Neural crest cell (in vitro differentiated cells): ENCODE measurements at places on chromosomes 2 and 18. TPM values are rescaled to one million over a fixed set of nuclear protein-coding genes. Genes with fewer than 3 reads are reported as not detected.

DNA sequence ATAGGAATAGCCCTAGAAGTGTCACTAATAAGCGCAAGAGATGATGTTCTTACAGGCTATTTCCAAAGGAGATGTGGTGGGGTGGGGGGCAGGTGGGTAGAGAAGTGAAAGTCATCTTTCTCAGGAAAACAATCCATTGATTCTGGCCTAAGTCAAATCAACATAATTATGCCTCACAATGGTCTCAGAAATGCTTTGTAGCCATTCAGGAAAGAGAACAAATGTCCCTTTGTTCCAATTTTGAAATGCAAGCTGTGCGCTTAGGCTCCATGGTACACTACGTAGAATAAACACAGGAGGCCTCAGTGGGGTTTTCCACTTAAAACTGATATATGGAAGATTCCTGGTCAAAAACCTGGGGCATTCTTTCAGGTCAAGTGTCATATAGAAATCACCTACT, 529.9 kb upstream of the KLHL29 start:
- H3K4me3 ChIP-seq, result no peak overlapping the region
- no peak for DNase-seq
- peaks cover 3% of the 10 kb centered on the region for H3K36me3 ChIP-seq
- peaks cover 18% of the 10 kb centered on the region for H3K4me1 ChIP-seq

DNA sequence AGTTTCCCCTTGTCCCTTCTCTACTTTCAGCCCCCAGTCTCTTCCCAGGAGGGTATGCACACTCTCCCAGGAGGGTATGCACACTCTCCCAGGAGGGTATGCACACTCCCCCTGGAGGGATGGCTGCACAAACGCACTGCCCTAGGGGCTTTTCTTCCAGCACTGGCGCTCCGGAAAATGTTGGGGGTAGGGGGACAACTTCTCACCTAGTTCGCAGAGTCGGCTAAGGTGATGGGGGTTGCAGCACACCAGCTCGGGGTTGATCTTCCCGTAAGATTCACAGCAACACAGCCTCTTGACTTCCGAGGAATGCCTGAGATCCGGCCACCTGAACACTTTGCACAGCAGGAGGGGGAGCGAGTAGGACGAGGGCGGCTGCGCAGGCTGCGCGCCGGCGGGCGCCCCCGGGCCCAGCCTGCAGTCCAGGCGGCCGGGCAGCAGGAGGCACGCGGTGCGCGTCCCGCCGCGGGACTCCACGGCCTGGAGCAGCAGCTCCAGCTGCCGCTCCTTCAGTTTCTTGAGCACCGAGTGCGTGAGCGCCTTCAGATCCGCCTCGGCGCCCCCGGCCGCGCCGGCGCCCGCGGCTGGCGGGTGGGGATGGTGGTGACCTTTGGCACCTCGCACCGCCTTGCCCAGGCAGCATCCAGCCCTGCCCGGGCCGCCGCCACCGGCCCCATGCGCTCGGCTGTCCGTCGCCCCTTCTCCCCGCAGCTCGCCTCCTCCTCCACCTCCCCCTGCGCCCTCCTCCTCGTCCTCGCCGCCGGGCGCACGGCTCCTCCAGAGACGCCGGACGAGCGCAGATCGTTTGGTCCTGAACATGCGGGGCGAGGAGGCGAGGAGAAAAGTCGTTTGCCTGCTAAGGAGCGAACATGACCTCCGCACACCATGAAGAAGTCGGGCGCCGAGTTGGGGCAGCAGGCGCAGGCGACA, 894 bp downstream of the SMAD7 start:
- H3K4me1 ChIP-seq, result peaks cover 45% of the 10 kb centered on the region
- H3K4me3 ChIP-seq, result peak overlapping the region; percentile 96
- H3K27me3 ChIP-seq, result peaks cover 60% of the 10 kb centered on the region
- peak; percentile 29 for DNase-seq
- no peak overlapping the region for H3K27ac ChIP-seq
- no peaks in the 10 kb centered on the region for H3K36me3 ChIP-seq

DNA sequence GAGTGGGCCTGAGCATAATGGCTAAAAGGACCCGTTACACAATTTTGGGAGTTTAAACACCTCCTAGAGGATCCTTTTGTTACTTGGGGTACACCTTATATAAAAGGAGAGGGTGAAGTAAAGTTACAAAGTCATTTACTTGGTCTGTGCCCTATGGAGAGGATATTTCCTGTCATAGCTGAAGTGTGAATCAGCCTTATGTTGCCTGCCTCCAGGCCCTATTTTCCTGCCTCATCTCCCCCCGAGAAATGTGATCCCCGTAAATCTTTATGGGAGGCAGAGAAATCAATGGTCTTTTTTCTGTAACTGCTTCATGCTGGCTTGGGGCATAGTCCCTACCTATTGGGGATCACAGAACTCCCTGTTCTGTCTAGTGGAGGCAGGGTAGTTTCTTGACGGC, 906.6 kb downstream of the DSC3 start:
- H3K36me3 ChIP-seq, result no peaks in the 10 kb centered on the region
- no peaks in the 10 kb centered on the region for H3K27me3 ChIP-seq
- H3K4me3 ChIP-seq, result no peak overlapping the region

- H3K36me3 ChIP-seq, result no peaks in the 10 kb centered on the region
- peaks cover 5% of the 10 kb centered on the region for H3K4me1 ChIP-seq
- H3K27me3 ChIP-seq, result no peaks in the 10 kb centered on the region
- H3K4me3 ChIP-seq, result no peak overlapping the region
- DNase-seq, result no peak
These were observed 106.3 kb upstream of the TCF4 start for GRCh38 chr18:55694291-55694690.

DNA sequence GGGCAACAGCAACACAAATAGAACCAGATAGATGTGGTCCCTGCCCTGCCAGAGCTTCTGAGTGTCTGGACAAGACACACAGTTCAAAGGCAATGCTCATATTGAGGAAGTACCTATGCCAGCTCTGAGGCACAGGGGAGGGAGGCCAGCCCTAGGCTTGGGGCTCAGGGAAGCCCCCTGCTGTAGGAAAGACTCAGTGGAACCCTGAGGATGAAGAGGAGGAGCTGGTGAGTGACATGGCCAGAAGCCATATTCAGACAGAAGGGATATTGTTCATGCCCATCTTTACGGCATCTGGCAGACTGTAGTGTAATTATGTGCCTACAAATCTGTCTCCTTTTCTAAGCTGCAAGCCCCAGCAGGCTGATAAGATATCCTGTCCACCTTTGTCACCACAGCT, 8.8 kb downstream of the SIGLEC15 start:
- H3K4me1 ChIP-seq, result peaks cover 44% of the 10 kb centered on the region
- H3K36me3 ChIP-seq, result no peaks in the 10 kb centered on the region
- H3K27ac ChIP-seq, result no peak overlapping the region

The SLC11A1 gene
- total RNA-seq, result 0.09 TPM in 1 of 2 replicates, not detected in the other

The PID1 gene
- 0.34 and 0.91 TPM in 2 replicates for total RNA-seq
